Suppressor macrophage treated with lipopolysaccharide for 4 hours (primary cell): ENCODE measurements at places on chromosomes 7 and 10.

GRCh38 chr7:6171532-6172223 is 100.7 kb downstream of the CYTH3 start:
- no peak for DNase-seq

- DNase-seq: no peak
Observed at GRCh38 chr10:132835848-132836233, 49.9 kb upstream of the NKX6-2 start.

DNA sequence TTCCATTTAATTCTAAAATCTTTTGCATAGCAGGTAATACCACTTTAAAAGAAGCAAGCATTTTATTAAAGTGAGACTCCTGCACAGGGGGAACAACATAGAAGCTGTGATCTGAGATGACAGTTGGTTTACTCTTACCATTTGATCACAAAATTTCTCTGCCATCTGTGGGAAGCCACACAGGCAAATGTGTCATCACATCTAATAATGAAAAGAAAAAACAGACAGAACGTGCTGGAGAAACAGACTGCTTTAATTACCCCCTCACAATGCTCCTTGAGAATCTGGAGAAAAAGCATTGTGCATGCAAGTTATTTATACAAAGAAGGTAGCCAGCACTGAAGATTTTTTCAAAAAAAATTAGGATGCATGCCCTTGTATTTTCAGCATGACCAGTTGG is 165.2 kb upstream of the PTER start:
- no peak for DNase-seq

DNA sequence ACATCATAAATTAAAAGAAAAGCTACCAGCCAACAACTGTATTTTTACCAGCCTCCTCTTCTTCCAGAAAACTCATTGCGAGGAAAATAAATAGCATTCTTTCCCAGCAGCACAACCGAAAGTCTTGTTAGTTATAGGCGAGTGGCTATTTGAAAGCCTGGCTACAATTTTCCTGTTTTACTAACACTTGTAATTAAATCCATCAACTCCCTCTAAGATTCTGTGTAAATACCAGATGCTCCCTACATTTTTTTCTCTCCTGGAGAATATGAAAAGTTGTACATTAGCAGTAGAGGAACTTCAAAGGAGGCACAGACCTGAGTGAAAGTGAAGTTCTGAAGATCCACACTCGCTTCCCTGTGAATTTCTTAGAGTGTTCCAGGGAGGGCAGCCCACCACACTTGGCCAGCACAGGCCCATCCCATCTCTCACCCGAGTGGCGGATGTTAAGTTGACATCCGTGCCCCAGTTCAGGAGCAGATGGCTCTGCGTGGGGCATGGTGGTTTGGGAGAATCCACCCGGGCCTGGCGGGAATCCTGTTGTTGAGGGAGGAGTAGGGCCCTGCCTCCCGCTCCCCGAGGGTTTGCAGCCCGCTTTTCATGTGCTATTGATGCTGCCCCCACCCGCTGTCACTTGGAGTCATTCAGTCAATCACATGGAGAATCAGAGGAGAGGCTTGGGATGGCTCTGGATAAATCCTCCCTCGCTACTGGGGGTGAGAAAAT is 451.0 kb upstream of the GALNT17 start:
- DNase-seq: no peak

- no peak for DNase-seq
Observed at GRCh38 chr7:13532028-13532753, 457.3 kb downstream of the ETV1 start.

GRCh38 chr10:130221456-130222375 is 85.5 kb downstream of the GLRX3 start:
- no peak for DNase-seq

DNA sequence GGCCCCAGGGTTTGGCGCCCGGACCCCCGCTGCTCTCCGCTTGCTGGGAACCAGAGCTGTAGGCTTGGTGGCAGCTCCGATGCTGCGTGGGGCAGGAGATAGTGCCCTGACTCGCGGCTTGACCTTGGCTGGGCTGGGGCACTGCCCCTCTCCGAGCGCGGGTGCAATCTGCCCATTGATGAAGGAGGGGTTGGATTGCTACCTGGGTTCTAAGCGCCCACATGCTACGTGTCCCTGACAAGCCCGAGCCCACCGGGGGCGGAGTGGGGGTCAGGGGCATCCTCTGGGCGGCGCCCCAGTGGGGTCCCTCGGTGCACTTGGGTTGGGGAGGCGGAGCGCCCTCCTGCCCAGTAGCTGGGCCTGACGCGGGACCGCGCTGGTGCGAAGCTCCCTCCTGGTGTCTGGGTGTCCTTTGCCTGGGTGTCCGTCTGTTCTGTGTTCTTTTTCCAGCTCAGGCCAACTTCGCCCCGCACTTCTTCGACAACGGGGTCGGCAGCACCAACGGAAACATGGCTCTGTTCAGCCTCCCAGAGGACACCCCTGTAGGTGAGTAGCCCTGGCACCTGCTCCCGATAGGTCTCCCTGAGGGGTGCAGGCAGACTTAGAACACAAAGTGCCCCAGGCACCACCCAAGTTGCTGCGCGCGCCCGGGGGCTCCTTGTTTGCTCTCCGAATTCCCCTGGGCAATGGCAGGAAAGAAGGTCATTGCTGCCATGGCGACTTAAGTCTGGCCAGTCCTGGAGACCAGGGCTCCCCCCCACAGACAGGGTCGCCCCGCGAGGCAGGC is 900 bp downstream of the CDHR1 start:
- no peak for DNase-seq

DNA sequence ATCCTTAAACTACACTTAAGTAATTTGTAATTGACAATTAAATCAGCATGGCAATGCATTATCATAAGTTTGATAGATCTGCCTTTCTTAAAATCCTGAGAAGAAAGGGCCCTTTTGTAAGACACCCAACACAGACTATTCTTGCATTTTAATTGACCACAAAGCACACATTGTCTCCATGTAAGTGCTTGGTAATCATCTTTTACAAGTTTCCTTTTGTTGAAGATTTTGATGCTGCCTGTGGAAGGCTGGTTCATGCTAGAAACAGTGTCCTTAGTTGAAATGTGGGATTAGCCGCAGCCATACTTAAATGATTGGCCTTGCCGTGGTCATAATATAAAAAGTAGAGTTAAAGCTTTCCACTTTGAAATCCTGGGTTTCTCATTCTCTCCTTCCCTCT is 32.3 kb upstream of the CELF2 start:
- no peak for DNase-seq

DNA sequence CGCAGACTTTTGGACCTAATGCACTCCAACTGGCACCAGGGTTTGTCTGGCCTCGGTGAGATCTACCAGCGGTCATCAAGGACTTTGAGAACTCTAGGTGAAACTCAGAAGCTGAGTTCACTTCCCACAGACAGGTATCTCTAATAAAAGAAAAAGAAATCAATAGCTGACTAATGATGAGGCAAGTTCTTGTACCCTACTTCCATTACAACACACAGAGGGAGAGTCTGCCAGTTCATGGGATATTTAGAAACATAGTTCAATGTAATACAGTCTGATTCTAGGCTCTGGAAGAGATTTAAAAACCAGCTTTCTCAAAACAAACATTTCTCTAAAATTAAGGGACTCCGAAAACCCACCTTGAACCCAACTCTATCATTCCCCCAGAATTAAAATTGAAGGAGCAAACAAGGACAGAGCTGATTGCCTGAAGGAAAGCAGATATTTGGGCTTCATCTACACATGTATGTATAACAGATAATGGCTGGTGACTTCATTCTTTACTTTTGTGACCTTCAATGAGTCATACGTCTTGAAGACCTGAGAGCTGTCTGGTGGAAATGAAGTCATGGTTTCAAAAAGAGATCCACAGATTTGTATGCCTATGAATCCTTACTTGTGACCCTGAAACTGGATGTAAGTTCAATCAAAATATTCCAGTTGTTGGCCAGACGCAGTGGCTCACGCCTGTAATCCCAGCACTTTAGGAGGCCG is 2.7 kb upstream of the PNLIPRP1 start:
- no peak for DNase-seq

- no peak for DNase-seq
Observed at GRCh38 chr7:94913391-94913790, 6.0 kb downstream of the PPP1R9A start.

- no peak for DNase-seq
Observed at GRCh38 chr10:45509491-45509890, 135.5 kb downstream of the ALOX5 start.

DNA sequence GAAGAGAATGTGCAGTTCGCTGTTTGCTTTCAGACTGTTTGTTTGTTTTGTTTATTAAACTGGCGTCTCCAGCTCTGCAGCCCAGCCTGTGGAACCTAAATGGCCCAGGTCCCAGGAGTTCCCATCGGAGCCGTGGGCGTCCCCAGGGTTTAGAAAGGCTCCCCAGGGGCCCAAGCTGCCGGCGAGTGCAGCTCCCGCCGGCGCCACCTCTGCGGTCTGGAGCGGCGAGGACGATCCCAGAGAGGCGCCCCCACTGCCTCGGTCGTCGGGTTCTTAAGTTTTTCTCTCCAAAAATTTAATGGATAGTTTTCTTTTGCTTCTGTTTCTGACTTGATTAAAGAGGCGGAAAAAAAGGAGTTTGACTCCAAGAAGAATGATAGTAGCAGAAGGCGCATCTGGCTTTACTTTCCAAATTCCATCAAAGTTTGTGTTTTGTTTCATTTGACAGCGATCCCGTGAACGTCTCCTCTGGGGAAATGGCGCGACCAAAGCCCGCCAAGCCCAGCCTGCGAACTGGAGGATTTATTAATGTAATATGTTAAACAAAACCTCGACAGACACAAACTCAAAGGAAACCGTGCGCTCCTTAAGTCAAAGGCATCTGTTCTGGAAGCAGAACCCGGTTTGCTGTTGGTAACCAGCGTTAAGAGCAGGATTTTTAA is 718 bp upstream of the FZD1 start:
- peak; percentile 38 for DNase-seq

- peak; percentile 55 for DNase-seq
Observed at GRCh38 chr10:13707156-13707881, 120.6 kb downstream of the PRPF18 start.

DNA sequence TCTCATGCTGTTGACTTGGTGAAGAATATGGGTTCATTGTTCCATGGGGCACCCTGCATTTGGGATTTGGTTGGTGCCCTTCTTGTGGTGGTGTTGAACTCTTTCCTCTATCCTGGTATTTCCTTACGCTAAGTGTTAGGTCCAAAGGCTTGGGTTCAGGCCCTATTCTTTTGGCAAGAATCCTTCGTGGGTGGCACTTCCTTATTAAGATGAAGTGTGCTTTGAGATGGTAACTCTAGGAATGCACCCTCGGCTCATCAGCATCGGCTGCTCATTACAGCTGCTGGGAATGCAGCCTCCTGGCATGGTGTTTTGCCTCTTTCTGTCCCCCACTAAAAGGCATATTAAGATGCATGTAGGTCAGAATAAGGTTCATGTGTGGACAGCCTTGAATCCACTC is 380.7 kb downstream of the RPS24 start:
- DNase-seq: no peak

DNA sequence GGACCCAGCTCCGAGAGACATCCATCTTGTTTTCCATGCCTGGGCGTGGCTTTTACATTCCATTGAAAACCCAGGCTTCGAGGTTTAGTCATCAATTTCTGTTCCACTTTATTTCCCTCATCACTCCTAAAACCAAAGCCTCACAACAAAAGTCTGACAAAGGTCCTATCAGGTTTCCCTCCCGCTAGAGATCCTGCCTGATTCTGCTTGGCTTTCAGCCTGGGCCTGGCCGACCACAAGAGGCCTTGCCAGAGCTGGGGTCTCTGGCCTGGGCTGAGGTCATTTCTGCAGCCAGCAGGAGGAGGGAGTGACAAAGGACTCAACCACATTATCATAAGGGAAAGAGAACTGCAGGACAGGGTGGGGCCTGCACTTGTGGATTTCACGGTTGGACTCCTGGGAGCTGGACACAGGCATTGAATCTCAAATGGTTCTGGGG is 167.0 kb downstream of the FANK1 start:
- DNase-seq: peak; percentile 32

- DNase-seq: no peak
Observed at GRCh38 chr10:11397077-11397965, 214.1 kb downstream of the USP6NL start.

- no peak for DNase-seq
Observed at GRCh38 chr7:155665079-155665956, 20.9 kb downstream of the RBM33 start.

GRCh38 chr7:11950281-11950680 is 118.3 kb upstream of the THSD7A start:
- no peak for DNase-seq

GRCh38 chr10:101287997-101288635 is 58.9 kb upstream of the LBX1 start:
- DNase-seq: peak; percentile 33

DNA sequence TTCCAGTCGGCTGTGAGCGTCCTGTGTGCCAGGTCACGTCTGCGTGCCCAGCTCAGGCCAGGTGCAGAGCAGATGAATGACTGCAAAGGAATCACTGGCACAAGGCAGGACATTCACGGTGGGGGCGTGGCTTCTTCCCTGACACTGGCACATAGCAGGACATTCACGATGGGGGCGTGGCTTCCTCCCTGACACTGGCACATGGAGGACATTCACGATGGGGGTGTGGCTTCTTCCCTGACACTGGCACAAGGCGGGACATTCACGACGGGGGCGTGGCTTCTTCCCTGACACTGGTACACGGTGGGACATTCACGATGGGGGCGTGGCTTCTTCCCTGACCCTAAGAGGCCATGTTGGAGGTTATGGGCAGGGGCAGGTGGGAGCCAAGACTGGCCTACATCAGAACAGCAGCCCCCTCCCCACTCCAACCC is 64.3 kb downstream of the MYL10 start:
- no peak for DNase-seq

DNA sequence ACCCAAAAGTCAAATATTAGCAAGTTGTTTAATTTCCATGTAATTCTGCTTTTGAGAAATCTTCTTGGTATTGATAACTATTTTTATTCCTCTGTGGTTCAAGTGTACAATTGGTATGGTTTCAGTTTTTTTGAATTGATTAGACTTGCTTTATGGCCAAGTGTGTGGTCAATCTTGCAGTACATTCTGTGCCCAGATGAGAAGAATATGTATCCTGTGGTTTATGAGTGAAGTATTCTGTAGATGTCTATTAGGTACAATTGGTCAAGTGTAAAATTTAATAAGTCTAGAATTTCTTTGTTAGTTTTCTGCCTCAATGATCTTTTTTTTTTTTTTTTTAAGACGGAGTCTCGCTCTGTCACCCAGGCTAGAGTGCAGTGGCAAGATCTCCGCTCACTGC is 36.6 kb upstream of the C7orf33 start:
- no peak for DNase-seq

GRCh38 chr10:105540381-105540780 is 899.3 kb downstream of the SORCS3 start:
- DNase-seq: no peak

GRCh38 chr7:149725916-149726315 is 47.5 kb downstream of the ZNF467 start:
- DNase-seq: no peak

DNA sequence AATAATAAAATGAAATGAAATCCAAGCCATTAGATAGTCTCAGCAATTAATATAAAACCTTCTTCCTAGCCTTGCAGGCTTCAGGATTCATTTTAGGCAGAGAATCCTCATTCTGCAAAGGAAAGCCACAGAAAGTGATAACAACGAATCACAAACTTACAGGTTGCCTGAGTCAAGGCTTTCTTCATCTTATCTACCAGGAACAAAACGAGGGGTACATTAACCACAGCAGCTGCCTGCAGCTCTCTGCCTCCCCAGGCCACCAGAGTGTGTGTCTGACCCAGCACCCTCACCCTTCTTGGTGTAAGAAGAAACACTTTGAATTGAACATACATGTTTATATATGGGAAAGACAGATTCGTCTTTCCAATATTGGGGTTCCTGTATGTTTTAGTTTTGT is 12.5 kb upstream of the TNS3 start:
- no peak for DNase-seq

- peak; percentile 76 for DNase-seq
Observed at GRCh38 chr10:11286261-11286852, 268.7 kb downstream of the CELF2 start.

- DNase-seq: no peak
Observed at GRCh38 chr10:111650088-111650487, 533.5 kb downstream of the GPAM start.
